ENCODE measurements at places on chromosomes 12 and 14.

DNA sequence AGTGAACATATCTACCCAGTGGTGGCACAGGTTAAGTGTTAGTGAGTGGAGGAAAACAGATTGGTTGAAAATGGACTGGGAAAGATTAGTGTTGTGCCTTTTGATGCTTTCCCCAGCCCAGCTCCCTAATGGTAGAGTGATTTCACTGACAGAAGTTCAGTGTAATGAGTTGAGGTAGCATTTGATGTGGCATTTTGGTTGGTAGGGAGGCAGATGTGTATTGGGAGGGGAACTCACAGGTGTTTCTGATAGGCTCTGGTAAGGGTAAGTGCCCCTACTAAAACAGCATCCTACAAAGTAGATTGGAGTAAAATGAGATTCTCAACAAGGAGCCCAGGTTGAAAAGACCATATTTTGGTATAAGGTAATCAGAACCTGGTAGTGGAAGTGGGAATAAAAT, 4.2 kb downstream of the TBK1 start:
- DNase-seq = no peak

DNA sequence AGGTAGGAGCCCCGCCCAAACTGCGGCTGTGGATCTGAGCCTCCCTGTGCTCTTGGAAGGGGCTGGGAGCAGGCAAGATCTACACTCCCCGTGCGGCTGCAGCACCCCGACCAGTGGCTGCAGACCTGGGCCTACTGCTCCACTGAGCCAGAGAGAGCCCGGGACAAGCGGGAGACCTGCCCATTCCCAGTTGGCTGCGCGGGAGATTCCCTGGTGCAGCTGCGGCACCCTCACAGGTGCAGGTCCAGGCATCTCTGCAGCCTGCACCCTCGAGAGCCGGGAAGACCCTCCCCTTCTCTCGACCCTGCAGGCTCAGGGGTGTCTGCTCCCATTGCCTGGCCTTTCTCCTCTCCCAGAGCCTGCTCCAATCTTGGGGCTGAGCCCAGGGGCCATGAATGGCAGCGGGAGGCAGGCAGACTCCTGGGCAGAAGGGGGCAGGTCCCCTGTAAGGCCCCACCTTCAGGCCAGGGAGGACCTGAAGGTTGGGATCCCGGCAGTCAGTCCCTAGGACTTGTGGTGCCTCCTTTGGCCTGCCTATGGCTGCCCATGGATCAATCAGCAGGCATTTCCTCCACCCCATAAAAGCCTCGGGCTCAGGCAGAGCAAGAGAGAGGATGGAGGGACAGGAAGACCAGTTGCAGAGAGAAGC, 8.8 kb upstream of the A2M start:
- DNase-seq = no peak

- DNase-seq = no peak
Measured at GRCh38 chr12:99131751-99132199, 486.7 kb downstream of the APAF1 start.

- DNase-seq = no peak
Measured at GRCh38 chr14:22383515-22384166, 205.4 kb downstream of the DAD1 start.
